ENCODE measurements at places on chromosomes 2 and 18. TPM values are rescaled to one million over a fixed set of nuclear protein-coding genes. Genes with fewer than 3 reads are reported as not detected.

The BMP10 gene
- total RNA-seq, result 0.17 TPM

The DYNC2LI1 gene
- 9.2 TPM for total RNA-seq

The ZAP70 gene
- 0.74 TPM for total RNA-seq

The CD8B2 gene
- total RNA-seq, result not detected

The LMAN1 gene
- 31.3 TPM for total RNA-seq

The COL4A3 gene
- total RNA-seq, result 8.9 TPM

The ANTXR1 gene
- total RNA-seq, result 8.8 TPM

The CD8B gene
- not detected for total RNA-seq

The ACVR1C gene
- 1.7 TPM for total RNA-seq

The MSGN1 gene
- not detected for total RNA-seq

The UBXN4 gene
- total RNA-seq, result 97.5 TPM

The TUBA4A gene
- total RNA-seq, result 522 TPM

The TSHZ1 gene
- total RNA-seq, result 9.7 TPM

The HAAO gene
- total RNA-seq, result 0.78 TPM

All from psoas muscle (tissue), 8 donors.